ENCODE measurements at places on chromosomes 7 and 10. TPM values are rescaled to one million over a fixed set of nuclear protein-coding genes. Genes with fewer than 3 reads are reported as not detected.

Gene TFR2
- 0.67 TPM for total RNA-seq

Gene DRGX
- not detected for total RNA-seq

Gene FAM171A1
- 16.0 TPM for total RNA-seq

Gene FAM237B
- not detected for total RNA-seq

Gene ADRA2A
- 8.9 TPM for total RNA-seq

Gene SFRP4
- 37.3 TPM for total RNA-seq

Gene ZP3
- total RNA-seq: 2.9 TPM

Gene KLF14
- not detected for total RNA-seq

Gene ANKMY2
- total RNA-seq: 11.8 TPM

Gene FXYD4
- total RNA-seq: 1.0 TPM

Gene NPSR1
- total RNA-seq: not detected

Gene STEAP1
- 17.5 TPM for total RNA-seq

Gene TRIM24
- 22.4 TPM for total RNA-seq

Gene GRID2IP
- total RNA-seq: 0.21 TPM

Gene LIPN
- 1.2 TPM for total RNA-seq

Gene PCGF5
- 47.2 TPM for total RNA-seq

Gene PRSS37
- total RNA-seq: not detected

Gene ITGA8
- total RNA-seq: 23.7 TPM

Gene ZNF37A
- 14.8 TPM for total RNA-seq

Gene MEOX2
- total RNA-seq: 25.2 TPM

Gene TFEC
- total RNA-seq: 12.9 TPM

Gene SP8
- not detected for total RNA-seq

Gene PARP12
- 68.2 TPM for total RNA-seq

Gene CPVL
- total RNA-seq: 37.8 TPM

Gene MGAM2
- 4.6 TPM for total RNA-seq

Gene ZCCHC24
- total RNA-seq: 31.2 TPM

Gene PRLHR
- total RNA-seq: not detected

Gene STAG3
- total RNA-seq: 0.96 TPM

Gene KIF11
- total RNA-seq: 3.0 TPM

Gene PON1
- total RNA-seq: 0.67 TPM

Gene MRPS17
- 14.8 TPM for total RNA-seq
